Activated CD4-positive, alpha-beta T cell treated with anti-CD3 and anti-CD28 coated beads, Interleukin-2, Interleukin-4, amounts not matched to agents 100 ng/mL and 50 ng/mL, durations not matched to agents 16 hours and 8 hours (primary cell): ENCODE measurements at places on chromosomes 7 and 10.

- no peak for DNase-seq
Measured at GRCh38 chr10:3066317-3067117, 831 bp upstream of the PFKP start.

DNA sequence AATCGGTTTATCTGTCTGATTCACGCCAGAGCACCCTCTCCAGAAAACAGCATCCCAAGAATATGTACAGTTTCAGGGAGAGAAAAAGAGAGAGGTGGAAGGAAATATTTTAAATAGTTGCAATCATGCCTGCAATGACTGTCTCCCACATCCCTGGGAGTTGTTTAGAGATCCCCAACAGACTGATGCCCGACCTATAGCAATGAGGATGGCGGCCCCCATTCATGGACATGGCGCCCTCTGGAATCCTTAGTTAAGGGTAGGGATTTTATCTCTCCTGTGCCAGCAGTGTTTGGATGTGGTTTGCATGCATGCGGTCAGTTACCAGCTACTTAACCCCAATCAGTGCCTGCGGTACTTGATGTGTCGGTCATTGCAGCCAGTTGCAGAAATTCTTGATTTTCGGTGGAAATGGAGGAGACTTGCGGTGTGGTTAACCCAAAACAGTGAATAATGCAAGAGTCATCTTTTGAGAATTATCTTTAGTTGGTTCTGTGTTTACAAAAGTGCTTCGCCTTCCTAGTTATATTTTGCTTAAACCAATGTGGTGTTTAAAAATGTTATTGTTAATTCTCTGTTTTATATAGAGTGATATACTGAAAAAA is 186.0 kb upstream of the TCF7L2 start:
- DNase-seq, result no peak

DNA sequence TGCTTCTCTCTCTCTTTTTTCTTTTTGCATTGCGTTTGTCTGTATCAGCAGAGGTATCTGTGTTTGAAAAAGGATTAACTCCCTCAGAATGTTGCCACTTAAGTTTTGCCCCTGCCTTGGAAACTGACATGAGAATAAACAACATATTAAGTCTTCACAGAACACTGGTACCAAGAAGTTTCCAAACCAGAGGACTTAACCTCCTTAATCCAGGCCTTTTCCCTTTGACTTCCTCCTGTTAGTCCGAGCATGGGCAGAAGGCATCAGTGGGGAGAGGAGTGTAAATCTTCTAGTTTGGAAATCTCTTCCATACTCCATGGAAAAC is 681.4 kb downstream of the LRMDA start:
- DNase-seq, result no peak

DNA sequence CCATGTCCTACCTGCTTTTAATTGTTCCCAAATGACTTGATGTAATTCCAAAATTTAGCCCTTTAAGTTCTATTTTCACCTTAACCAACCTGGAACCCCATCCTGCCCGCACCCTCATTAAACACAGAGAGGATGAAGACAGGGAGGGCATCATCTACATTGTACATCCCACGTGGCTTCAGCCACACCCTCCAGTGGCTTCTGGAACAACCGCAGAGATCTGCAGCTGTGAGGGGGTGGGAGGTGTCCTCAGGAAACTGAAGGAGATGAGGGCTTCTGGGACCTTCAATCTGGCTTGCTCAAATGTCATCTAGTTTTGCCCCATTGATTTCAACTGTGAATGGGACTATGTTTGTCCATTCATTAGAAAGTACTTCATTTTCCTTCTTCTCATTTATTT is 39.0 kb downstream of the AKR1B1 start:
- no peak for DNase-seq

DNA sequence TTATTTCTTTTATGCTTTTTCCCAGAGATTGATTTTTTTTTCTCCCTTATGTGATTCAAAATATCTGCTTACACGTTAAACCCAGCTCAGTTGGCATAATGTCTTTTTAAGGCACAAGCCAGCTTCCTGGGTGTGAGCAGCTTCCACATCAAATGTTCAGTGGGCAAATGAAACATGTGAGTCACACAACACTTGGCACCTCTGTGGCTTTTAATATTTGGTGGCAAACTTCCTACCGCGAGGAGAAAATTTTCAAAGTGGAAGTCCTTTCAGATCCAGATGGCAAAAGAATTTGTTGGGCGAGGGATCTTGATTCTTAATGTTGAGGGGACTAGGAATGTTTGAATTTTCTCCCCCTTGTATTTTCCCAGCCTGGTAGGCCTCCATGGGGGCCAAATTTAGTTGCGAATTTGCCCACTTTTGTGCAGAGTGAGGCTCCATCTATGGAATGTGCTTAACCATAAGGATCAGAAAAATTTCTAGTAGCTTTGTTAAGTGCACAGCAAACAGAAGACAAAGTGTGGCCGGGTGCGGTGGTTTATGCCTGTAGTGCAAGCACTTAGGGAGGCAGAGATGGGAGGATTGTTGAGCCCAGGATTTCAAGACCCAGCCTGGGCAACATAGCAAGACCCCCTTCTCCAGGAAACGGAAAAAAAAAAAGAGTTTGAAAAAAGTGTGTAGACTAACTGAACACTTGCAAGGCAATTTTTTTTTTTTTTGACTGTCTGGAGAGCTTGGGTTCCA is 31.0 kb downstream of the CUX1 start:
- DNase-seq, result no peak

- no peak for DNase-seq
Measured at GRCh38 chr10:31062856-31063255, 31.2 kb upstream of the ZNF438 start.
